ENCODE measurements at places on chromosomes 13 and 19.

- DNase-seq = no peak
Measured at GRCh38 chr19:11234486-11235075, 4.8 kb upstream of the ANGPTL8 start.

- peak; percentile 28 for DNase-seq
Measured at GRCh38 chr19:6362351-6362801, 1.0 kb downstream of the CLPP start.

GRCh38 chr13:102571075-102571474, 25.7 kb upstream of the TPP2 start:
- no peak for DNase-seq

- no peak for DNase-seq
Measured at GRCh38 chr13:44853641-44854040, 135.6 kb downstream of the NUFIP1 start.

DNA sequence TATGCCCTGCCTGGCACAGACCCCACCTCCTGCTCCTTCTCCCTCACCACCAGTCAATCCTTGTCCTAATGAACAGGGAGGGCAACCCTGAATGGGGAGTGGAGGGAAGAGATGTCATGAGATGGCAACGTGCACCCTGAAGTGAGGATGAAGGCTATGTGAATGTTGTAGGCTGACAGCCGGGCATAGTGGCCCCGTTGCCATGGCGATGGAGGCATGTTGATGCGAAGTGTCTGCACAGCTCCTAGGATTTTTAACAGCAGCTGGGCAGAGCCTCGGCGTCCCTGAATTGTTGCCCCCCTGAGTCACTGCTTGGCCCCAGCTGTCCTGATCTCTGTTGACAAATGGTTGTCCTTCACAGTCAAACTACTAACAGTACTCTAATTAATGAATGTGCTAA, 4.8 kb upstream of the ALOX5AP start:
- no peak for DNase-seq

GRCh38 chr19:31276831-31277230, 72.4 kb downstream of the TSHZ3 start:
- DNase-seq = no peak

DNA sequence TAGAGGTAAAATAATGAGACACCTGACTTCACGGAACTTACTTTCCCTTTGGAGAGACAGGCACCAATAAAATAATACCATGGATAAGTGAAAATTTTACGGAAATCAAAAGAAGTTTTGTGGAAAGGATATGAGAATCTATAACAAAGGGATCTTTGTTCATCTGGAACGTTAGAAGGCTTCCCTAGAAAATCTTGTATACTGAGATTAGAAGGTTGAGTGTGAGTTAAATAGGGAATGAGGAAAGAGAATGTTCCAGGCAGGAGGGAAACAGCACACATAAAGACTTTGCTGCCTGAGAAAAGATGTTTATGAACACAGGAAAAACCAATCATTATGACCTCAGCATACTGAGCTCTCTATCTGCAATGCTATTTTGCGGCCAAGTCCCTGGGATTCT, 19.6 kb upstream of the RAP2A start:
- DNase-seq = no peak

GRCh38 chr19:4969292-4969771, 419 bp downstream of the KDM4B start:
- no peak for DNase-seq

DNA sequence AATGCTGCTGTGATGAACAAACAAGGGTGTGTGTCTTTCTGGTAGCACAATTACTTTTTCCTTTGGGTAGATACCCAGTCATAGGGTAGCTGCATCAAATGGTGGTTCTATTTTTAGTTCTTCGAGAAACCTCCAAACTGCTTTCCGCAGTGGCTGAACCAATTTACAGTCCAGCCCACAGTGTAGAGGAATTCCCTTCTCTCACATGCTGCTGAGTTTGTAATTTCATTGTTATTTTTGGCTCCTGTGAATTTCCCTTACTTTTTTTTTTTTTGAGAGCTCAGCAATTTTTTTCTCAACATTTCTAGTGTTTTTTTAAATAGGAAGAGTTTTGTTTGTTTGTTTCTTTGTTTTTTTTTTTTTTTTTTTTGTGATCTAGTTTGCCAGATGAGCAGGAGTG, 37.5 kb upstream of the ADGRE1 start:
- no peak for DNase-seq

Data from activated T-cell treated with anti-CD3 and anti-CD28 coated beads for 24 hours (primary cell).